ENCODE measurements at places on chromosomes 4 and X.

DNA sequence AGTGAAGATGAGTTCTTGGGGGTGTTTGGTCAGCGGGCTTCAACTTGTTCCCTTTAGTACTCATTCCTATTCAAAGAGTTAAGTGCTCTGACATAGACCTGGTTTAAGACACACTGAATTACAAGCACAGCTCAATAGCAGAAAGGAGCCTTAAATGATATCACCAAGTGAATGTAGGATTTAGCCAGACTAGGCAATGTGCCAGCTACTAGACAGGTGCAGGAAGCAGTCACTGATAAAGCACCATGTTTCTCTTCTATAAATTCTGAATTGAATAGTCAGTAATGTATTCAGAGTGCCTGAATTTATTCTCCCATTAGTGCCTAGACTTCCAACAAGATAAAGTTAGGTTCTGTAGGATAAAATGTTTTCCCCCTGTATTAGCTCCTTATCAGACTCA lies 63.6 kb downstream of the ASB9 start:
- DNase-seq, result no peak

DNA sequence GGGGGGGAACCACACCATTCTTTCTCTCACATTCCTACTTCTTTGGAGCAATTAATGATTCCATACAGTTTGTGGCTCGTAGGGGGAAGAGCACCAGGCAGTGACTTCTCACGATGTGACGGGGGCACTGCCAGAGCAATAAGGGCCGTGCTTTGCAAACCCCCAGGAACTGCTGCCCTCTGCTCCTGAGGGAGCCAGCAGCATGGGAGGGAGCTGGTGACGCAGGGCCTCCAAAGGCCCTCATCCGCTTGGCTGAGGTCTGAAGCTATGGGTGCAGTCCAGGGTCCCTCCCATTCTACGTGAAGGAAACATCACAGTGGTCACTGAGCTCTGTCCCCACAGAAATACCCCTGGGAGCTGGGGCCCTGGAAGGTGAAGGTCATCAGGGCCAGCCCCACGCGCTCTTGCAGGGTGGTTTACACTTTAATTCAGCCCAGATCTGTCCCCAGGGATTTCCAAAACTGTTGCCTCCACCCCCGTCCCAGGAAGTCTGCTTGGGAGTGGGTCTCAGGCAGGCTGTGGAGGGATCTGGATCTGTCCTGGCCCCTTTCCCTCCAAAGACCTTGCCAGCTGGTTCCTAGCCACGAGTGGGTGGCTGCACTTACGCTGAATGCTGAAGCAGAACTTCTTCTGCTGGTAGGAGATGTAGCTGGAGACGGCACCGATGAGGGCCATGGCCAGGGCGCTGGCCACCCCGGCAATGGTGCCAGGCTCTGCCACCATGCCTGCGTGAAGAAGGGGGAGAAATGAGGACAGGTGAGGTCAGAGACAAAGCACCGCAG lies 82.6 kb downstream of the MTMR1 start:
- DNase-seq, result no peak

DNA sequence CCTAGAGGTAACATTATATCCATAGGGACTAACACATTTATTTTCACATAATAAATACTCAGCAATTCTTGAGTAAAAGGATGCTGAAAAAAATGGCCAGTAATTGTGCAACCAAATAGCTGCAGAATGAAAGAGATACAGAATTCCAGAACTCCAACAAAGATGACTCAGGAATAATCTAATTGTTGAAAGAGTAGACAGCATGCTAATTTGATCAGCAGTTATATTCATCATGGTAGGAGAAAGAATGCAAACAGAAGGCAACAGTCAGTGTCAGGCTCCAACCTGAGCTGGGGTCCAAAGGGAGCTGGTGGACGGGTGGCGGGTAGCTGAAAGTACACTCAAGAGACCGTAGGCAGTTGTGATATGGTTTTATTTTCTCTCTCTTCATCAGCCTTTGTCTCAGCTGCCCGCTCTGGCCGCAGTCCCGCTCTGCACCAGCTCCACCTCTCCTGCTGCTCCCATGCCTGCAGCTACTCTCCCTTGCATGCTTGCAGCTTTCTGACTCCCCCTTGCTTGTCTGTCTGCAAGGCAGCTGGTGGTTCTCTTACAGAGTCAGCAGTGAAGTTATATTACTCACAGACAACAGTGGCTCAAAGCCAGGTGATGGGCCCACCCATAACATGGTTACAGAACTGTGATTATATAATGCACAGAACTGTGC lies 1150.1 kb downstream of the STIM2 start:
- no peak for DNase-seq

DNA sequence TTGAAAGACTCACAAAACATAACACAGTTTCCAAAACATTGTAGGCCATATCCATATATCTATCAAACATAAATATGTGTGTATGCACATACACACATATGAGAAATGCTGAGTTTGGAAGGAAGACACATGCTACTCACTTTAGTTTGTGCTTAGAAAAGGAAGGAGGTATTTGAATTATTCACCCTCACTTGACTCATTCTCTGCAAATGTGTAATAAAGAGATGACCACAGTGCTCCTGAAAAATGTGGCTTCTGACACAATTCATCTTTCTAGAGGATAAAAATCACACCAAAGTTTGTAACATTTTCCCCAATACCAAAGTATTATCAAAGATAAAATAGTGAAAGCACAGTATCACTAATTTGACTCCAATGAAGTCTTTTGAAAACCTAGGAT lies 950.1 kb downstream of the FAT4 start:
- no peak for DNase-seq

- DNase-seq, result no peak
Observed at GRCh38 chrX:119399772-119400101, 601 bp downstream of the SLC25A43 start.

Data from NK-92 treated with Interleukin-12 subunit alpha and Interleukin-12 subunit beta, amount 100 ng/mL, for 24 hours (cell line).